ENCODE measurements at places on chromosomes 2 and 18. TPM values are rescaled to one million over a fixed set of nuclear protein-coding genes. Genes with fewer than 3 reads are reported as not detected.

GRCh38 chr18:27838225-27838624 is 338.7 kb downstream of the CDH2 start:
- H3K27ac ChIP-seq, result no peak overlapping the region
- no peak overlapping the region for H3K4me3 ChIP-seq
- H3K36me3 ChIP-seq, result no peaks in the 10 kb centered on the region
- no peak for DNase-seq
- no peaks in the 10 kb centered on the region for H3K4me1 ChIP-seq

- H3K27me3 ChIP-seq, result no peaks in the 10 kb centered on the region
- no peaks in the 10 kb centered on the region for H3K36me3 ChIP-seq
- no peak overlapping the region for H3K27ac ChIP-seq
- H3K4me1 ChIP-seq, result no peaks in the 10 kb centered on the region
These were observed 34.5 kb upstream of the L3MBTL4 start for GRCh38 chr18:6449213-6449612.

DNA sequence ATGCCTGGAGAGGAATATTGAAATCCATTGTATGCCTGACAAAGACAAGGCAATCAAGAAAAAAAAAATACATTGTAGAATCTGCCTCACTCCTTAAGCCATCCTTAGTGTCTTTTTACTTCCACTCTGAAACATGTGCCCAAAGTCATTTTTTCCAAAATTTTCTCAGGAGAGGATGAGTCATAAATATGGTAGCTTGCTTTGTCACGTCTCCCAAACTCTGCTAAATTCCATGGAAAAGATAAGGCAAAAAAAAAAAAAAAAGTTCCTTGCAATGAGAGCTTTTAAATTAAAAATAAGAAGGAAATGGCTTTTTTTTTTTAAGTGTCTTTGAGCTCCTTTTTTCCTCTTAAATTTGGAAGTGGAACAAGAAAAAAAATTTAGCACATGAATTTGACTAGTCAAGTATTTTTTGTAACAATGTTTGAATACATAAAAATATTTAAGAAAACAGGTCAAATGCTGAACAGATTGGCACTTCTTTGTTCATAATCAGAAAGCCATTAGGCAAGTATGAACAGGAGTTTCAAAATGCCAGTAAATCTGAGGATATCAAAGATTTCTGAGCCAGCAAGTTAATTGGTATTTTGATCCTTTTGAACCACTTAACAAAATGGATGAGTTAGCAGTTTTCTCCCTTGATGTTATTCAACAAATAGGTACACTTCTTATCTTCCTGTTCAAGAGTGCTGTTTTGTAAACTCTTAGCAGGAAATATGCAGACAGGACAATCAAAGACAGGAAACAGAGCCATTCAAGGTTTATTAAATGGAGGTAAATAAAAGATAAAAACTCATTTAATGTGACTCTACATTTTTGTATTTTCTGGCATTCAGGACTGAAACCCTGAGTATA is 247.3 kb upstream of the SP5 start:
- no peak for DNase-seq
- no peak overlapping the region for H3K4me3 ChIP-seq

DNA sequence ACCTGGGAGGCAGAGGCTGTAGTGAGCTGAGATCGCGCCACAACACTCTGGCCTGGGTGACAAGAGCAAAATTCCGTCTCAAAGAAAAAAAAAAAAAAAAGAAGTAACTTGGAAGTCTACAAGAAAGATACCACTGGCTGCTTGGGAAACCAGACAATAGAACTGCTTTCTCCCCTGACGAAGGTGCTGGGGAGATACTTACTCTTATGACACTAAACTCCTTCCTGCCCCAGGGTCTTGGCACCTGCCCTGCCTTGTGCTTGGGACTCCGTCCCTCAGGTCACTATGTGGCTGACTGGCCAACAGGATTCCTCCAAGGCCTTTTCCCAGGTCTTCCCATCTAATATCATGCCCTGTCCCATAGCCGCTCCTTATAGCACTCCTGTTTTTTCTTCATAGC is 30.7 kb downstream of the INPP5D start:
- H3K4me3 ChIP-seq, result no peak overlapping the region
- H3K36me3 ChIP-seq, result peaks cover 15% of the 10 kb centered on the region
- H3K4me1 ChIP-seq, result peaks cover 39% of the 10 kb centered on the region
- no peak overlapping the region for H3K27ac ChIP-seq
- no peak for DNase-seq

- H3K27ac ChIP-seq, result no peak overlapping the region
- peaks cover 9% of the 10 kb centered on the region for H3K4me1 ChIP-seq
- H3K36me3 ChIP-seq, result no peaks in the 10 kb centered on the region
- no peak overlapping the region for H3K4me3 ChIP-seq
- H3K27me3 ChIP-seq, result peaks cover 18% of the 10 kb centered on the region
- no peak for DNase-seq
These were observed 29.5 kb upstream of the SMAD7 start for GRCh38 chr18:48979944-48980890.

DNA sequence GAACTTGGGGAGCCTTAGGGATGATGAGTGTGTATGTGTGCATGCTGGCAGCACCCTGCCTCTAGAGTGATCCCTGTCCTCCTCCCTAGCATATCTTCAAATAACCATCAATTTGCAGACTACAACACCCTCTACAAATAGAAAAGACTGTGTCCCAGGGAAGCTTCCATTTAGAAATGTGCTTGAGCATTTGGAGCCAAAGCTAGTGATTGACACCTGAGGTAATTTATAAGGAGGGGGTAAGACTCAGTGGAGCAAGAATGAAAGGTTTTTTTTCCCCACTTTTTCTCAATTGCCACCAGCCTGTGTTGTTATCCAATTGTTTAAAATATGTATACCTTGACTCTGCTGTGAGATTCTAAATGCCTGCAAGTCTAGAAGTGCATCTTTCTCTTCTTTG is 286.0 kb upstream of the SLC14A2 start:
- H3K36me3 ChIP-seq, result no peaks in the 10 kb centered on the region
- H3K27ac ChIP-seq, result no peak overlapping the region
- no peak overlapping the region for H3K4me3 ChIP-seq
- H3K4me1 ChIP-seq, result no peaks in the 10 kb centered on the region
- H3K27me3 ChIP-seq, result peaks cover 7% of the 10 kb centered on the region
- no peak for DNase-seq

DNA sequence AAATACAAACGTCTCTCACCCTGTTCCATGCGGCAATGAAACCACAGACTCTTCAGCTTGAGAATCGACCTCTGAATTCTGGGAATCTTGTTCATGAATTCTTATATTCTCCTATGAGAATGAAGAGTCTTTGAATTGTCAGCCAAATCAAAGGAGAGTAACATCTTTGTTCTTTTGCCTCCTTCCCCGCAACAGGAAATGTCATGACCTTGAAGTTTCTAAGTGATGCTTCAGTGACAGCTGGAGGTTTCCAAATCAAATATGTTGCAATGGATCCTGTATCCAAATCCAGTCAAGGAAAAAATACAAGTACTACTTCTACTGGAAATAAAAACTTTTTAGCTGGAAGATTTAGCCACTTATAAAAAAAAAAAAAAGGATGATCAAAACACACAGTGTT is 21.8 kb downstream of the TNFAIP6 start:
- no peak overlapping the region for H3K4me3 ChIP-seq
- no peaks in the 10 kb centered on the region for H3K27me3 ChIP-seq
- no peak overlapping the region for H3K27ac ChIP-seq
- no peaks in the 10 kb centered on the region for H3K36me3 ChIP-seq
- H3K4me1 ChIP-seq, result peaks cover 3% of the 10 kb centered on the region
- DNase-seq, result no peak

GRCh38 chr18:2589345-2590068 is 18.1 kb downstream of the NDC80 start:
- peaks cover 59% of the 10 kb centered on the region for H3K4me1 ChIP-seq
- H3K4me3 ChIP-seq, result peak overlapping the region; percentile 55
- H3K36me3 ChIP-seq, result peaks cover 62% of the 10 kb centered on the region
- no peaks in the 10 kb centered on the region for H3K27me3 ChIP-seq

- H3K27me3 ChIP-seq, result no peaks in the 10 kb centered on the region
- DNase-seq, result no peak
- no peak overlapping the region for H3K4me3 ChIP-seq
- no peak overlapping the region for H3K27ac ChIP-seq
These were observed 5.1 kb downstream of the AGPS start for GRCh38 chr2:177397481-177398289.

- no peaks in the 10 kb centered on the region for H3K4me1 ChIP-seq
- no peak overlapping the region for H3K27ac ChIP-seq
- H3K4me3 ChIP-seq, result no peak overlapping the region
- peaks cover 2% of the 10 kb centered on the region for H3K27me3 ChIP-seq
- DNase-seq, result no peak
These were observed 43.7 kb upstream of the TANK start for GRCh38 chr2:161116509-161116908.

DNA sequence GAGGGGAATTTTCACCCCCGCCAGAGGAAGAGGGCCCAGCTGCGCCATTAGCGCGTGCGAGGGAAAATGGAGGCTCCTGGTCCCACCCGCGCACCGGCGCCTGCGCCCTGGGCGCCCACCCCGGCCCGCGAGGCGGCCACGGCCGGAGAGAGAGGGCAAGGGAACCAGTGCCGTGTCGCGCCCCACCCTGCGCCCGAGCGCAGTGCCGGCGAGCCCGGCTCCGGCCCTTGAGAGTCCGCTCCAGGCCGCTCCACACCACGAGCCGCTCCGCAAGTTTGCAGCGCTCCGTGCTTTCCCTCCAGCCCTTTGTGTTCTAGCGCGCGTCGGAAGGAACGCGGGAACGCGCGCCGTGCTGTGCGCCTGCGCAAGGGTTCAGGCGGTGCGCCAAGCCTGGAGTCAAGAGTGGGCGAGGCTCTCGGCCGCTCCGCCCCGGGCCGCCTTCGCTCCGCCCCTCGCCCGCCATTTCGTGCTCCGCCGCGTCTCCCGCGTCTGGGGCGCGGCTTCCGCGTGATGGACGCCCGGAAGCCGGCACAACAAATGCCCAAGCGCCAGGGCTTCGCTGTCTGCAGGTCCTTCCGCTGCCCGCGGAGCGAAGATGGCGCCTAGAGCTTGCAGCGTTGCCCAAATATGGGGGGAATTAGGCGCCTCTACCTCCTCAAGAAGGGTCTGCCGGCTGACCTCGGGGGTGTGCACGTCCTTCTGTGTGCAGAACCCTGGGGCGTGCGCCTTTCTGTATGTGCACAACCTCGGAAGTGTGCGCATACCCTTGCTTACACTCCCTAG is 46.1 kb upstream of the PTMA start:
- no peaks in the 10 kb centered on the region for H3K36me3 ChIP-seq
- H3K27me3 ChIP-seq, result no peaks in the 10 kb centered on the region
- peak; percentile 96 for DNase-seq
- H3K4me1 ChIP-seq, result peaks cover 17% of the 10 kb centered on the region
- H3K4me3 ChIP-seq, result peak overlapping the region; percentile 74

SH3BP4 gene
- total RNA-seq, result 0.64 TPM

ABCG5 gene
- not detected for total RNA-seq

EPB41L3 gene
- 7.2 TPM for total RNA-seq

OR6B2 gene
- total RNA-seq, result not detected

UBR3 gene
- total RNA-seq, result 15.3 TPM

All from activated naive CD4-positive, alpha-beta T cell treated with anti-CD3 and anti-CD28 coated beads for 36 hours (primary cell).